CD4-positive, alpha-beta T cell treated with Interleukin-4 for 4 hours (primary cell): ENCODE measurements at places on chromosomes 4 and X.

GRCh38 chr4:140789759-140790158 is 33.6 kb upstream of the TBC1D9 start:
- no peak for DNase-seq

DNA sequence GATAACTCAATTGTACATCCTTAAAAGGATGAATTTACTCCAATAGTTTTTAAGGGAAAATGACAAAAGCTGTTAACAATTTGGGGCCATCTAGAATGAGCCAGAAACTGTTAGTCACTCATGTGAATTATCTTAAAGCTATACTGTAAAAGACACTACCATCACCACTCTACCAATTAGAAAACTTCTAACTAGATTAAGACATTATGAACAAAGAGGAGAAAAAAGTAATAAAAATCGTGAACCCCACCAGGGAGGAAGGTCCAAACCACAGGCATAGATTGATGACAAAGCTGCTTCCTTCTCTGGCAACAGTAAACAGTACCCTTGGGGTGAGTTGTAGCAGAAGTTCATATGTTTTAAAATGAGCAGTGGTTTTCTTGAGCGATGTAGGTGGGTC is 106.1 kb downstream of the PDGFC start:
- no peak for DNase-seq

DNA sequence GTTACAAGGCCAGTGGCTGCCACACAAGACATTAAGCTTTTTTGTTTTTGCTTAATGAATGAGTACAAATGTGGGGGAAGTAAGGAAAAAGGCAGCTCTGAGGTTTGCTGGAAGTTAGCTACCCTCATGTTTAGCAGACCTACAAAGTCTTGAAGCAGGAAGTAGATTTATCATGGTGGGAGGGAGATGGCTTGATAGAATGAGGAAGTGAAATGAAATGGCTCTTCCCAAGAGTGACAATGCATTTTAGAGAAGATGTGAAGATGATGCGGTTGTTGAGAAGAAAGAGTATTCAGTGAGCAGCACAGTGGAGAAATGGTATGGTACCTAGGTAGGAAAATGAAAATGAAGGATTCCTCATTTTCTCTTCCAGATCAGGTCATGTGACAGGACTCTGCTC is 108.0 kb downstream of the SLIT2 start:
- DNase-seq: no peak

- no peak for DNase-seq
Measured at GRCh38 chr4:119028296-119028695, 107.3 kb upstream of the MYOZ2 start.

DNA sequence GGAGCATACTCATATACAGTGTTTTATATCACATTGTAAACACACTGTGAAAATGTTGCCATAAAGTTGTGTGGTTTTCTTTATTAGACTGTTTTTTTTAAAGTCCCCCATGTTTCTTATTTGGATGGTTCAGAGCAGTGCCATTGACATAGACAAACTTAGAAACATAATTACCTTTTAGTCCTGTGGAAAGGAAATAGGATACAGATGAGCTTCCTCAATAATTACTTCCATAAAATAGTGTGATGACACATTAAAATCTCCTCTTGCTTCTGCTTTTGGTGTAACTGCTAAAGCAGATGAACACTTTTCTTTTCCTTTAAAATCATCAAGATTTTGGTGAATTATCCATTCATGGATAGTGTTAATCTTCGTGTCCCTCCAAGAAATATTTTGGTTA is 52.9 kb upstream of the LIMCH1 start:
- no peak for DNase-seq

DNA sequence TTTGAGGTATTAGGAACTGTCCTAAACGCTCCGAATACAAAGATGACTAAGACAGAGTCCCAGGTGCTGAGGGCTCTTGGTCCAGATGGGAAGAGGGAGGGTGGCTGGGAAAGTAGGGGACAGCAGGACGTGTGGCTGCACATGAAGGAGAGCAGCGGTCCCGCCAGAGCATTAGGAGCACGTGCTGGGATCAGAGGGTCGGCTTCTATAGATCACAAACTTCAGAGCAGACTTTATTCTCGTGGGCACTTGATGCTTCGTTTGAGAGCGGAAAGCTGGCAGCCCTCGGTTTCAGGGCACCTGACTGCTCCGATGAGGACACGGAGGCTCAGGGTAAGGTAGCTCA is 26.1 kb downstream of the ZBTB49 start:
- no peak for DNase-seq

- no peak for DNase-seq
Measured at GRCh38 chrX:288561-288991, 7.4 kb downstream of the PLCXD1 start.

DNA sequence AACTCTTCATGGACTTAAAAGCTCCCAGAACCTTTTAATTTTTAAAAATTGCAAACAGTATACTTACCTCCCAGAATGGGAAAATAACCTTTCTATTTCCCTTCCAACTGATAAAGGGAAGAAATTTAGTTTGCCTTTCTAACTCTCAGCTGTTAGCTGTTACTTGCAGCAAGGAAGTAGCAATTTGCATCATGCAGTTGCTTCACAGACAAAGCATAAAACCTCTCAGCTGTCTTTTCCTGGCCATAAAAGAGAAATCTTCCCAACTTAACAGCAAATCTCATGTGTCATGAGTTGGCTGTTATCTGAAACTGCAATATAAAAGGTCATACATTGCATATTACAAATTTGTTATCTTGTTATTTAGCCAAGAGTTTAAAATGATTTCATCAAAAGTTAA is 18.4 kb downstream of the C4orf17 start:
- DNase-seq: no peak

DNA sequence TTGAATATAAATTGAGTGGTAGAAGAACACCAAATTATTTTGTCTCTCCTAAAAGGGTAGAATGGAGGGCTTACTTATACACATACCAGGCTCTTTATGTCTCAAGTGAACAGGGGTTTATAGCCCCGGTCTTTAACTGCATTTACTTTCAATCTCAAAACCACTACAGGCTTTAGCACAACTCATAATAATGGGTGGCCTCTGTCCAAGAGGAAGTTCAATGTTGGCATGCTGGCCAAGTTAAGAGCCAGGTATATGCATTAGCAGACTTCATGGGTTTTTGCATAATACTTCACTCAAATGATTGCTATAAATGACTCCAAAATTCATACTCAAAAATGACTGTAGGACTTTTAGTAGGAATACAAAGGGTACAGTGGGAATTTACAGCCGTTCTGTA is 118.5 kb upstream of the OTUD4 start:
- no peak for DNase-seq

GRCh38 chr4:185899833-185900232 is 87.8 kb upstream of the SORBS2 start:
- DNase-seq: no peak

GRCh38 chrX:79630033-79631009 is 263.2 kb upstream of the ITM2A start:
- DNase-seq: no peak

DNA sequence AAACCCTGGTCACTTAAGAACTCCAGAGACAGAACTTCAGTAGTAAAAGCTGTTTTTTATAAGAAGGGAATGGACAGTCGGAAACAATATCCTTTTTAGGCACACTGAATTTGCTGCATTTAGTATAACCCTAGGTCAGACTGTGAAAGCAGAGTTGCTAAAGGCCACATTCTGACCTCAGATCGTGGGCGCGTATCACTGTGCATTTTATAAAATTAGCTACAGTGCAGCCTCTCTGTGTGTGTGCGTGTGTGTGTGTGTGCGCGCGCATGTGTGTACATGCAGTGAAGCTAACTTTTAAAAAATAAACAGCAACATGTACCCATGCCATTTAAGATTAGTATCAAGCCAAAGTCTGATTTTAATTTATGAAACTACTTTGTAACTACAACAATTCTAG is 8.0 kb downstream of the ZNF827 start:
- DNase-seq: no peak

GRCh38 chr4:71132486-71132885 is 139.0 kb downstream of the DCK start:
- DNase-seq: no peak

DNA sequence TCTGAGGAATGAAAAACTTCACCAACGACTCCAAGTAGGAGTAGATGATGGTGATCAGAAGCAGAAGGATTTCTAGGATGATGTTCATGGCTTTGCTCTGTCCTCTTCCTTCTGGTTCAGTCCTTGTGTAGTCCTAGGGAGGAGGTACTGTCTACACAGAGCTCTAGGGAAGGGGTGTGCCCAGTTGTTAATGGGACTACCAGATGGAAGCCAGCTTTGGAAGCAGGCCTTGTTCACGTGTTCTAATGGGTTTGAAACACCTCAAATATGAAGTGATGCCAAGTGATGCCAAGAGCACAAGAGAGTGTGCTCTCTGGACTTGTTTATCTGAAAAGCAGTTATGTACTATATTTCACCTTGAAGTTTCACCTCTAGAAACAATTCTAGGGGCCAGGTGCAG is at the start of gene HSD17B13:
Gene HSD17B13, minus strand, starts transcription at position 129 of the 400 bp plus-strand sequence. Its CDS starts 41 bp downstream, at position 88.
- no peak for DNase-seq

DNA sequence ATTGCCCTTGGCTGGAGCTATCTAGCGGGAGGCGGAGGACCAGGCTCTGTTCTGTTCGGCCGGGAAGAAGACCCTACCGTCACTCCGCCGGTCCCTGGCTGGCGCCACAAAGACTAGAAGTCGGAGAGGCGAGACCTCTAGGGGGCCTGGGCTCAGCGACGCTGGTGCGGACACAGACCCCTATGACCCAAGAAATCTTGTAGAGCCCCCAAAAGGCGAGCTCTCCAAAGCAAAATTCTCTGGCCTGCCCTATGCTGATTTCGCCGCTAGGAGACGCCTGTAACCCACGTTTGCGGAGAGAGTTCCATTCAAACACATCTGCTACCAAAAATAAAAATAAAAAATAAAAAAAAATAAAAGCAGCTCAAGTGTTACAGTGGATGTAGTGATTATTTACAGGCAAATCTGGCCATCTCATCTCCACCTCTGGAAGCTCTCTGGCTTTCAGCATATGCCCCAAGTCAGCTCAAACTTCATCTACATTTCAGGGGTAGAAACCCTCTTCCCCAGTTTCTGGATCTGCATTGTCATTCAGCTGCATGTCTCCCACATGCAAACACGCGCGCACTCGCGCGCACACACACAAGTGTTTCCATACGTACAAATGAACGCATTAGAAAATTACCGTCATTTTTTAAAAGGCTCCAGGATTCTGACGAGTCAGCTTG is 2.4 kb upstream of the PCDH10 start:
- DNase-seq: no peak

- DNase-seq: no peak
Measured at GRCh38 chr4:1169171-1169671, 3.2 kb downstream of the SPON2 start.

GRCh38 chr4:26803211-26803861 is 57.3 kb upstream of the STIM2 start:
- no peak for DNase-seq

DNA sequence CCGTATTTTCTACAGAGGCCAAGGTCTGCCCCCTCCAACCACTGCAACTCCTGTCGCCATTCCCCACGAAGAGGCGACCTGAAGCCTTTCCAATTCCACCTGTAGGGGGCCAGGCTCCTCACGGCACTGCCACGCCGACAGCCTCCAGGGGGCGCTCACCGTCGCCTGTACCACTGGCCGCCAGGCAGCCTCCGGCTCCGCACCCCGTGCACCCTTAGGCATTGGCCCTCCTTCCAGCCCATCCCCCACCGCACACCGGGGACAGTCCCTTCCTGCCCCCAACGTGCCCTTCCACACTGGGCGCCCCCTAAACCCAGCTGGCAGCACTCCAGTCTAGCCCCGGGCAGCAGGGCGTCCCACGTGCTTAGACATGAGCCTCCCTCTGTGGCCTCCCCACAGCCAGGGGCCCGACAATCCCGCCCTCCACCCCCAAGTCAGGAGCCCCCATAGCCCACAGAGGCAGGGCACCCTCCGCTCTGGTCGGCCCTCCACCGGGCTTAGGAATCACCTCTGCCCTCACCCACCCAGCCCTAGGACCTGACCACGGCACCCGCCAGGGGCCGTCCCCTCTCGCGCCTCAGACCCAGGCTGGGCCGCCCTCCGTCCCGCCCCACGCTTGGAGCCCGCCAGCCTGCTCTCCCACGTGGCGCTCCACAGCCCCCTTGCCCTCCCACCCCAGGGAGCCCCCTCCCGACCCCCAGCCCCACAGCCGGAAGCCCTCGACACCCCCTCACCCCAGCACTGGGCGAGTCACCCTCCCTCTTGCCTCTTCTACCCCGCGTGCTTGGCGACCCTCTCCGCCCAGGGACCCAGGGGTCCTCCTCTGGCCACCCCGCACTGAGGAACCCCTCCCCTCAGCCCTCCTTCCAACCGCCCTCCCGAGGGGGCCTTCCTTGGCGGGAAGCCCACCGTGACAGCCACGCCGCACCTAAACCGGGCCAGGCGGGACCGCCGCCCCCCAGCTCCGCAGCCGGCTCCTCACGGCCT is 711 bp downstream of the PNMA6E start:
- peak; percentile 1 for DNase-seq

DNA sequence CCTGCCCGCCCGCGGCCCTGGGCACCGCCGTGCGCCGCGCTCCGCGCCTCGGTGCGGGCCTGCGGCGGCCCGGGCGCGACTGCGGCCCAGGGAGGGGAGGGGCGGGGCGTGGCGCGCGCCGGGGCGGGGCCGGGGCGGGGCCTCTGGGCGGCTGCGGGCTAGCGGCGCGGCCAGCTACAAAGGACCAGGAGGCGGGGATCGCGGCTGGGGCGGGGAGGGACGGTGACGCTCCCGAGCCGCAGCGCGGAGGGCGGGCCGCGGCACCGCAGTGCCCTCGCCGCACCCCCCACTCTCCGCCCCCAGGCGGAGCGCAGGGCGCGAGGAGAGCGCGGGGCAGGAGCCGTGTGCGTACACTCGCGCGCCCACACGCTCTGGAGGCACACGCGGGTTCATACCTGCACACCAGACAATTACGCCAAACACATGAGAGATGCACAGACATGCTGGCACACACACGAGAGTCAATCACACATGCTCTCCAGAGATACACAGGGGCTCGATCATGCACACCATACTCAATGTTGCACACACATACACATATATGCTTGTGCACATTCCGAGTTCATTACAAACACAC is at the start of gene CRMP1:
Gene CRMP1, minus strand, starts transcription at position 83 of the 577 bp plus-strand sequence. CDS start 117 bp downstream, outside the sequence.
- DNase-seq: no peak

DNA sequence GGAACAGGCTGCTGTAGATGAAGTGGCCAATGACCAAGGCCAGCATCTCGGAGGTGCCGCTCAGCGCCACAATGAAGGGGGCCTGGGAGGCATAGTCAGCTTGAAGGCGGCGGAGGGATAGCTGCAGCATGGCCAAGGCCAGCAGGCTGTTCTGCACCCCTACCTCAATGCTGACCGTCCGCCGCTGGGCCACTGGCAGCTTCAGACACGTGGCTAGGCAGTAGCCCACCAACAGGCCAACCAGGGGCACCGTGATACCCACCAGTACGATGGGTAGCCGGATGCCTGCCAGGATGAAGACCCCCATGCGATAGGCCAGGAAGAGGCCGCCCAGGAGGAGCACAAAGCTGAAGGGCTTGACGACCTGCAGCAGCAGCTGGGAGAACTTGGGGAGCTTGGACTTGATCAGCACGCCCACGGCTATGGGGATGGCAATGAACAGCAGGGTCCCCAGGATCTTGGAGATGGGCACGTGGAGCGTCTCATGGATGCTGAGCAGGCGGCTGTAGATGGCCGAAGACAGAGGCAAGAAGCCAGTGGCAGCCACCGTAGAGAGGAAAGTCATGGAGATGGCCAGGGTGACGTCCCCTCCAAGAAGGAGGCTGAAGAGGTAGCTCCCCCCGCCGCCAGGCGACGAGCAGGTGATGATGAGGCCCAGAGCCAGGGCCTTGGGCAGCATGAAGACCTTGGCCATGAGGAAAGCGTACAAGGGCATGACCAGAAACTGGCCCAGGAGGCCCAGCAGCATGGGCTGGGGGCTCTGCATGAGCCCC is 1.3 kb upstream of the UBL4A start:
- no peak for DNase-seq

- DNase-seq: no peak
Measured at GRCh38 chr4:151488968-151489367, 80.0 kb downstream of the FHIP1A start.

GRCh38 chr4:54482529-54483200 is 175.1 kb upstream of the KIT start:
- no peak for DNase-seq
